Liver (tissue), 10 donors: ENCODE measurements at places on chromosomes 5 and 9.

- DNase-seq = no peak
Measured at GRCh38 chr5:88251048-88251711, 17.5 kb downstream of the TMEM161B start.

- DNase-seq = no peak
Measured at GRCh38 chr9:109969011-109969410, 189.0 kb downstream of the PALM2AKAP2 start.

DNA sequence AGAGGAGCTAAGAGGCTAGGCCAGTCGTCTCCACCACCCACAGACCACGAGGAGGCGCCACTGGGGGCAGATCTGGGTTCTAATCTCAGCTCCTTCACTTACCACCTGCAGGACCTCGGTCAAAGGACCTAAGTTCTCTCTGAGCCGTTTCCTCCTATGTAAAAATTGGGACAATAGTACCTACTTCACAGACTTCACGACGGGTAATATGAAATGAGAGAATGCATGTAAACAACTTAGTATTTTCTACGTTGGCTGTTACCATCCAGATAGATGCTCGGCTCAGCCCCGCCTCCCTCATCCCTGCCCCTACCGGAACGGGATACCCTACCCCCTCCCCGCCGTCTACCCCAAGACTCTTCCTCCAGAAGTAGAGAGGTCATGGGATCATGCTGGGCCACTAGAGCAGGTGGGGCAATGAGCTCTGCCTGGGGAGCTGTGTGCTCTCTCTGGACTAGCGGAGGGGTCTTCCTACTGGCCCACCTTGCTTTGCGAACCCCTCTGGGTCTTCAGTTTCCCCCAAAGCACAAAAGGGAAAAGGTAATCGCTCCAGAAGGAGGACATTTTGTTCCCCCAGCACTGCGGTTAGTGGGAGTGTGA lies 541 bp downstream of the GNPDA1 start:
- peak; percentile 59 for DNase-seq

- DNase-seq = no peak
Measured at GRCh38 chr5:141419074-141419880, 1.6 kb upstream of the PCDHGA11 start.

GRCh38 chr9:98536542-98537173 lies 172.1 kb downstream of the GABBR2 start:
- DNase-seq = no peak

DNA sequence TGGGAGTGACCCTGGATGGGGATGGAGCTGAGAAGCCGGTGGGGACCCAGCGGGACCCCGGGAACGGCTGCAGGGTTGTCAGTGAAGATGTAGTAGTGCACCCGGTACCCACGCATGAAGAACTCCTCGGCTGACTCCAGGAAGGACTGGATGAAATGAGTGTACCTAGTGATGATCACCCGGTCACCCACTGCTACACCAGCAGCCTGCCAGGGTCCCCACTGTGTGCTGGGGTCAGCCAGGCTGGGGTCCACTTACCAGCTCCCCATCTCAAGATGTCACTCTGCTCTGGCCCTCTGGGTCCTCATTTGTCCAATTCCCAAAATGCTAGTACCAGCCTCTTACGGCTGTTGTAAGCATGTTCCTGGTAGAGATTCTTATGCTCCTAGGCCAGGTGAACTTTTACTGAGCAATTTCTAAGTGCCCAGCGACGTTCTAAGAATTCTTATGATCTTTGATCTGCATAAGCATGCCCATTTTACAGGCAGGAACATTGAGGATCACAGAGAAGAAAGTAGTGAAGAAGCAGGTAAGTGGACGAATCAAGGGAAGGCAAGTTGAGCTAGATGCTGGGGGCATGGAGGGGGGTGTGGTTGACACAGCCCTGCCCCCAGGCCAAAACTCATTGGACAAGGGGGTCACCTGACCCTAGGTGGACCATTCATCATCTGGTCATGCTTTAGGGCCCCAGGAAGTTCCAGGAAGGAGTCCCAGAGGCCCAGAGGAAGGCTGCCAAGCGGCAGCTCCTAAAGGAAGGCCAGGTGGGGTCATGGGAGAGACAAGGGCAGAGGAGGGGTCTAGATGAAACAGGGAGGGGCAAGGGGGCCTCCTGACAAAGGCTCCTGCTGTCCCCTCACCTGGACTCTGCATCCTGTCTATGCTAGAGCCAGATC lies 9.4 kb downstream of the GBGT1 start:
- no peak for DNase-seq

DNA sequence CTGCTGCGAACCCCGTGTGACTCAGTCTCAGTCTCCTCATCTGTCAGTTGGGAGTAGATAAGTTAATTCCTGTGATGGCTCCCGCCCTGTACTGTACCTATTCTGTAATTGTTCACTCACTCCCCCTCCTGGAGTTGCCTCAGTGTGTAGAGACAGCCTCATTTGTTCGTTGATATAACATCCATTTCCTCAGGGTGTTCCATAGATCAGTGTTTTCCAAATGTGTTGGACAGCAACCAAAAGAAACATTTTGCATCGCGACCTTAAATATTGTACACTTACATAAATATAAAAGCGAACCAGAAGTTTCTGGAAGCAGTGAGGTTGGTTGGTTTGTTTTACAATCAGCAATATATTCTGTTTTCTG lies 698 bp downstream of the NFX1 start:
- no peak for DNase-seq

- no peak for DNase-seq
Measured at GRCh38 chr9:128333451-128333869, 6.9 kb upstream of the SLC27A4 start.

- no peak for DNase-seq
Measured at GRCh38 chr9:71791875-71792274, 23.6 kb upstream of the CEMIP2 start.

DNA sequence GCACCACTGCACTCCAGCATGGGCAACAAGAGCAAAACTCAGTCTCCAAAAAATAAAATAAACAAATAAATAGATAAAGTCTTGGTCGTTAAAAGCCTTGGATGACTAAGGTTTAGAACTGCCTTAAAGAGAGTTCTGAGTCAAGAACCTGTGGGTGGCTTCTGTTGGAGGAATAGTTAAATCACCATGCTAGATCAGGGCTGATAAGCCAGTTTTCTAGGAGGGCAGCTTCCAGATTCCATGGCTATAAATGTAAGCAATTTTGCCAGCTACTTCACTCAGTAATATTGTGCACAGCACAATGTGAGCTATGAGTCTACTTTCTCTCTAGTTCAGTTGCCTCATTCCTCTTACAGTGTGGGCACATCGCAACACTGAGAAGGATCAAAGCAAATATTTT lies 242.1 kb upstream of the NUDT12 start:
- no peak for DNase-seq

GRCh38 chr9:16329671-16330113 lies 540.8 kb downstream of the BNC2 start:
- DNase-seq = no peak

DNA sequence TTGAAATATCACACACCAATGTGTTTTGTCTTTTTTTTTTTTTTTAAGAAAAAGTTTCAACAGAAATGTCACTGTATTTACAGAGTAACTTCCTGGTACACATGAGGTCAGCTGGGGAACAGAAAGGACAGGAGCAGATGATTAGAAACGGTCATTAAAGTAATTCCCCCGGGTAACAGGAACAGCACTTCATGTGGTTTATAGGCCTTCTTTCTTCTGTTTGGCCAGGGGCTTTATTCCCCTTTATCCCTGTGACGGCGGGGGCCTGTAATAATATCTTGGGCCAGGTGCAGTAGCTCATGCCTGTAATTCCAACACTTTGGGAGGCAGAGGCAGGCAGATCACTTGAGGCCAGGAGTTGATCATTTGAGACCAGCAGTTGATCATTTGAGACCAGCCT lies 30.5 kb upstream of the MSH3 start:
- no peak for DNase-seq
